Left lung (tissue), 14 donors: ENCODE measurements at places on chromosomes 7 and 10. TPM values are rescaled to one million over a fixed set of nuclear protein-coding genes. Genes with fewer than 3 reads are reported as not detected.

The ARHGEF35 gene
- polyA plus RNA-seq = 17.1 TPM

DNA sequence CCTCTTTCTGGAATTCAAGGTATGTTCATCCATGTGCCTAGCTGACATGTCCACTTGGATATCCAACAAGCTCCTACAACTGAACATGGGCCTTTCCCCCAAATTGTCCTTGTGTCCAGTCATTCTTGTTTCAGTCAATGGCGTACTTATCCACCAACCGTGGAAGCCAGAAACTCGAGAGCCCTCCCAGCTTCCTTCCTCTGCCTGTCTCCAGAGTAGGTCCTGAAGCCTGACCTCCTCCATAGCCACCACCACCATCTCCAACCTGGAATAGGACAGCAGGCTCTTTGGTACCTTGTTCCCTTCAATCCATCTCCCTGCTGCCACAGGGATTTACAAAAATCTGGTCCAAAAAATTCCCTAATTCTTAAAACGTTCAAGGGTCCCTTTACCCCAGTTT lies 305.1 kb downstream of the RPS24 start:
- DNase-seq = no peak

DNA sequence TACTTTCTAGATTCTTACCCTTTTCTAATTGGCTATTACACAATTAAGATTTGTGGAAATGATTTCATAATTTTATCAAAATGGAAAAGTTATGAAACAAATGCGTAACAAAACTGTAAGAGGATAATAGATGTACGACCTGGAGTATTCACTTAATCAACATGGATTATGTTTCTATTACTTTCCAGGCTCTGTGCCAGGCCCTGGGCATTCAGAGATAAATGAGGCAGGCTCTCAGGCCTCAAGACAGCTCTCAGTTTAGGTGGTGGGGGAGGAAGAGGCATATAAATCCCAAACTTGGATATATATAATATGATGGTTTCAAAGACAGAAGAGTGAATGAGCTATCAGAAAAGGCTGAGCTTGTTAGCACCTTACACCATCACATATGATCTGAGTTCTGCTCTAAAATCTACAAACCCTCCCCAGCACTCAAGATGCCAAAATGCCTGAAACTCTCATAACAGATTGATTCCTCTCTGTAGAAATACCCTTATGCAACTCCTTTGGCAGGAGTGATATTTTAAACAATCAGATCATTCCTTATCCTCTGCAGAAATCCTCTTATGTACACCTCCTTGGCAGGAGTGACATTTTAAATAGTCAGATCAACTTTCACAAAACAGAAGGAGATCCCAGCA lies 42.5 kb downstream of the ACBD5 start:
- no peak for DNase-seq

- no peak for DNase-seq
These were observed 220.5 kb upstream of the HGF start for GRCh38 chr7:81990395-81990794.

DNA sequence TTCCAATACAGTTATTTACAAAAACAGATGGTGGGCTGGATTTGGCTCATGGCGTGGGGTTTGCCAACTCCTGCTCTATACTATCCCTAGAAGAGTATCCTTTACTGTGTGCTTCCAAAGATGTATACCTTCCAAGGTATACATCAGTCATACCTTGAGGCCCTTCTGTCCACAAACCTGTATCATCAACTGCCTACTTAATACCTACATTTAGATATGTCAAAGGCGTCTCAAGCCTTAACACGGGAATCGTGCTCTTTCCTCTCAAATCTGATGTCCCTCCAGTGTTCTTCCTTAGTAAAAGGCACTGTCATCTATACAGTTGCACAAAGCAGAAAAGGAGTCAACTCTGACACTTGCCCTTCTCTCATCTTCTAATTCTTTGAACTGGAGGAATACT lies 36.9 kb downstream of the NAMPT start:
- DNase-seq = no peak

The CPA1 gene
- polyA plus RNA-seq = 1.1 TPM

The PTPRZ1 gene
- 91.5 TPM for polyA plus RNA-seq

DNA sequence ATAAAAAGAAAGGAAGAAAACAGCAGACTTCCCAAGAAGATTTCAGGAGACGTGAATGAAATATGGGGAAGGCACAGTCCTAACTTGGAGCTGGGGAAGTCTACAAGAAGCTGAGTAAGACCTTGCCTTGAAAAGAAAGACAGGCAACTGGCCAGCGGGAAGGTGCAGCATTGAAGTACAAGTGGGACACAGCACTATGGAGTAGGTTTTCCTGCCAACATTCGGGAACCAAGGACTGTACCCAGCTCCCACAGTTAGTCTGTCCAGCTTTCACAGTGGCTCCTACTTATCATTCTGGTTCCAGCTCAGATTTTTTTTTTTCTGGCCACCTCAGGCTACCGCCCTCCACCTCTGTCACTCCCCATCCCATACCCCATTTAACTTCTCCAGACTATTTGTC lies 10.0 kb downstream of the HPS1 start:
- no peak for DNase-seq
